ENCODE measurements at places on chromosomes 2 and 18.

GRCh38 chr2:74109551-74109950, 38.2 kb downstream of the BOLA3 start:
- DNase-seq, result no peak

GRCh38 chr18:48851599-48851960, 99.2 kb downstream of the SMAD7 start:
- no peak for DNase-seq

DNA sequence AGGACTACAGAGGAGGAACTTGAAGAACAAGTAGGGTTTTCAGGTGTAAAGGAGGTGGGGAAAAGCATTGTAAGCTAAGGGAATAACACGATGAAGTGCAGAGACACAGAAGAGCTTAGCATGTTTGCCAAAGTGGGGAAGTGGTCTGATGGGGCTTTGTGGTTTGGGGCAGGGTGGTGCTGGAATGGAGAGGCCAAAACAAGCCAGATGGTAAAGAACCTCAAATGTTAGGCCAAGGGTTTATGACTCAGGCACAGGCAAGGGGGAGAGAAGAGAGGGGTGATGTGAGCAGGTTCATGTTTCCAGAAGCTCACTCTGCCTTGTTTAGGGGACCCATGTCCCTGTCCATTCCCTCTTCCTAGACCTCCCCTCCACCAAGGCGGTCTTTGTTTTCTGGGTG, 104.5 kb upstream of the YWHAQ start:
- DNase-seq, result no peak

DNA sequence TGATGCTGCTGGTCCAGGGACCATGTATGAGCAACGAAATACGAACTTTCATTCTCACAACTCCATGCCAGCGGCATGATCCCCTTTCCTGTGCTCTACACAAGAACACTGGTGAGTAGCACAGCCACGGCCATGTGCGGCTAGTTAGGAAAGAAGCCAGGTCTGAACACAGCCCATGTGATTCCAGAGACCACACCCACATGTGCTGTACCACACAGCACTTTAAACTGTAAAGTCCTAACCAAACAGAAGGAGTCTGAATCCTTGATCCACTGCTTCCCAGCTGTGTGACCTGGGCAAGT, 33.0 kb upstream of the ACAA2 start:
- DNase-seq, result no peak

DNA sequence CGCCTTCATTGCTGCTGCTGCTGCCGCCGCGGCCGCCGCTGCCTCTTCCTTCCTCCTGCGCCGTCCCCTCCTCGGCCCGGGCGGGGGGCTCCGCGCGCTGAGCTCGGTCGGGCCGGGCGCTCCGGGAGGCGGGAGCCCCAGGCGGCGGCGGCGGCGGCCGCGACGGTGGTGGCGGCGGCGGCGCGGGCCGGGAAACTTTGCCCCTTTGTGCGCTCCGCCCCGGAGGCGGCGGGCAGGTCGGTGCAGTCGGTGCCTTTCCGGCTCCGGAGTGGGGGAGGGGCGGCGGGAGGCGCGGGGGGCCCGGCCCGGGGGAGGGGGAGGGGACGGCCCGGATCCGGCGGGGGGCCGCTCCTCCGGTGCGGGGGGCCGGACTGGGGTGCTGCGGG, 205 bp downstream of the TET3 start:
- no peak for DNase-seq

- DNase-seq, result no peak
These were observed 290.8 kb downstream of the GBX2 start for GRCh38 chr2:235877275-235877802.

DNA sequence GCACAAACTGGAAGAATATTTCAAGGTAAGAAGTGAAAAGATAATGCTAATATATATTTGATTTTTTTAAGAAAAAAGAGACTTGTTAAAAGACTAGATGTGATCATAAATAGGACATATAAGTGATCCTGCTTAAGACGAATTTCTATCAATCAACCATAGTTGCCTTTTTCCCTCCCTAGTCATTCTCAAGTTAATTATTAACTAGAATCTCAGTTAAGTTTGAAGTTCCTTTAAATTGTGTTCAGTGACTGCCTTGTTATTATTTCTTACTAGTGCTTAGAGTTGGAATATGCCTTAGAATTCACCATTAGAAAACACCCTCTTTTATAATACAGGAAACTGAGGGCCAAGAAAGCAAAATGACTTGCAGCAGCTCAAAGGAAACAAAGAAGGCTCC, 141.5 kb upstream of the SP5 start:
- no peak for DNase-seq

GRCh38 chr2:72956936-72957335, 39.6 kb downstream of the EMX1 start:
- no peak for DNase-seq

GRCh38 chr2:120189189-120189588, 34.0 kb downstream of the TMEM185B start:
- DNase-seq, result no peak

DNA sequence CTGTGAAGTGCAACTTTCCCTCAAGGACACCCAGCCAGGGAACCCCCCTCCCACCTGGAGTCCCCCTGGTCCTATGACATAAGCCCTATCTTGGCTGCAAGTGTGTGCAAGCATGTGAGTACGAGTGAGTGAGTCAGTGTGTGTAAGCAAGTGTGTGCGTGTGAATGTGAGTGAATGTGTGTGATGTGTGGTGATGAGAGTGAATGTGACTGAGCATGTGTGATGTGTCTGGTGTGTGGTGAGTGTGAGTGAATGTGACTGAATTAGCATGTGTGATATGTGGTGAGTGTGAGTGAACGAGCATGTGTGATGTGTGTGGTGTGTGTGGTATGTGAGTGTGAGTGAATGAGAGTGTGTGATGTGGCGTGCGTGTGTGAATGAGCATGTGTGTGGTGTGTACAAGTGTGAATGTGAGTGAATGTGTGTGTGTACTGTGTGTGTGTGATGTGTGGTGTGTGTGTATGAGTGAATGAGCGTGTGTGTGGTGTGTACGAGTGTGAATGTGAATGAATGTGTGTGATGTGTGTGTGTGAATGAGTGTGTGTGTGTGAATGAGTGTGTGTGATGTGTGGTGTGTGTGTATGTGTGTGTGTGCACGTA, 68.8 kb upstream of the SMAD7 start:
- no peak for DNase-seq

GRCh38 chr2:8676191-8676920, 5.5 kb upstream of the ID2 start:
- no peak for DNase-seq

DNA sequence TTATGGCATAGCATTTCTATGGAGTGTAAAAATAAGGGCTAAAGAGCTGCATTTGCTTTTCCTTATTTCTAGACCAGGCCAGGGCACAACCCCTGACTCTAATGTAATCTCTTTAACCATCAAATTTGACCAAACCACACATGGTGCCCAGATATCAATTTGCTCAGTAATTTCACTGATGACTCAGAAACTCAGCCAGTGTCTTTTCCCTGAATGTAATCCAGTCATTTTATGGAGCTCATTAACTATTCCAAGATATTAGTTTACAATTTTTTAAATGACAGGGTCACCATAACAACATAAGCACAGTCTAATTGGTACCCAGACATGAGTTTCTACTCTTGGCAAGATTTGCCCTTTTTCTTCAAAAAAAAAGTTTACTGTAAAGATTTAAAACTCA, 270.8 kb upstream of the AGAP1 start:
- DNase-seq, result no peak

- no peak for DNase-seq
These were observed 118.8 kb downstream of the MEP1B start for GRCh38 chr18:32308493-32309120.

- DNase-seq, result no peak
These were observed 158.4 kb upstream of the FHL2 start for GRCh38 chr2:105557021-105557920.

DNA sequence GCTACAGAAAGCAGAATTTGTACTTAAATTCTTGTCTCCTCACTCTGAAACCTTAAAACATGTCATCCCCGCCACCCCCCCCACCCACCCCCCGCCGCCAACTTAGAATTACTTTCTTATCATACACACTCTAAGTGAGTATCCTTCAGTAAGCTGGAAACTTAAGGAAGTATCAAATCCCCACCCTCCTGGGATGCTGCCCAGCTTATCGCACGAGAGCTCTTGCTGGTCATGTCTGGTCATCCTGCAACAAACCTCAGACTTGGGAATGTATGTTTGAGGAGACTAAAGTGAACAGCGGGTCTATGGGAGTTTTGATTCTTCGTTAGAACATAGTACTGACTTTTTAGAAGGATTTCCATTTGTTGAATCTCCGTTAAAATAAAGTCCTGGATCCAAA, 203.3 kb downstream of the PTGR3 start:
- DNase-seq, result no peak

DNA sequence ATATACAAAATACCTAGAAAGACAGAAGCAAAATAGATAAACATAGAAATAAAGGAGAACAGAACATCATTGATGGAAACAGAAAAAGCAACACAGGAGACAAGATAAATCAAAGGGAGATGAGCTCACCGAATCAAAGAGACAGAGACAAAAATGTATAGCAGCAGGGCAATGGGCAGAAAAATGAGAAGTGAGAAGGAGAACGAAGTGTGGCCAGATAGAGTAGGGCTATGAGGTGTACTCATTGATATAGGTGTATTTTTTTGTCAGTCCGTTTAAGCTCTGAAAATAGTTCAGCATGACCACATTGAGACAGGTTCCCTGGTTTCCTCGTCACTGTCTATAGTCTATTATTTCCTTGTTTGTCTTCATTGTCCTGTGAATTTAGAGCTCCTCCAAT, 55.1 kb downstream of the SP100 start:
- DNase-seq, result no peak

DNA sequence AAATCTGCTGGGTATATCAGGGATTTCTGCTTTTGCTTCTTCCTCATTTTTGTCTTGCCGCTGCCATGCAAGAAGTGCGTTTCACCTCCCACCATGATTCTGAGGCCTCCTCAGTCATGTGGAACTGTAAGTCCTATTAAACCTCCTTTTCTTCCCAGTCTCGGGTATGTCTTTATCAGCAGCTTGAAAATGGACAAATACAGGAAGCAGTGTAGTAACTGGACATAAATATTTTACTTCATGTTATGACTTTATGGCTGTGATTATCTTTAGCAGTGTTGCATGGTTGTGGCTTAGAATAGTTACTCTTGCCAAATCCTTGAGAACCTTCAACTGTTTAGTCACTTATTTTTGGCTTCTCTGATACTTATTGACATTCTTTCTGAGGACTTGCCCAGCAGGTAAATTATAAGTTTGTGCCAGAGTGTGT, 66.2 kb upstream of the DLX2 start:
- no peak for DNase-seq

- no peak for DNase-seq
These were observed 172.9 kb downstream of the FAM210A start for GRCh38 chr18:13553449-13553848.

DNA sequence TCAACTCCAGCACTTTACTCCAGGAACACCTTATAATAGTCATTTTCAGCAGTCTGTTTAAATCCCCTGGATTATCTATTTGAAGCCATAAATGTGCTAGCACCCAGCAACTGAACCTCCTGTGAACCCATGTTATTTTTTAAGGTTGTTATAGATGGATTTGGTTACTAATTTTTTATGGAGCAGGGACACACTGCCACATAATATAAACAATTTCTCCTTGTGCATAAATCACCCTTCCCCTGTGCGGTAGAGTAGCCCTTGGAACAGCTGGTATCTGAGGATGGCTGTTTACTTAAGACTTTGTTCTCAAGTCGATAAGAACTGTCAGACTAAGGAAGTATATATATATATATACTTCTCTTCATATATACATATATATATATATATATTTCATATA, 367.4 kb downstream of the EPHA4 start:
- peak; percentile 71 for DNase-seq

DNA sequence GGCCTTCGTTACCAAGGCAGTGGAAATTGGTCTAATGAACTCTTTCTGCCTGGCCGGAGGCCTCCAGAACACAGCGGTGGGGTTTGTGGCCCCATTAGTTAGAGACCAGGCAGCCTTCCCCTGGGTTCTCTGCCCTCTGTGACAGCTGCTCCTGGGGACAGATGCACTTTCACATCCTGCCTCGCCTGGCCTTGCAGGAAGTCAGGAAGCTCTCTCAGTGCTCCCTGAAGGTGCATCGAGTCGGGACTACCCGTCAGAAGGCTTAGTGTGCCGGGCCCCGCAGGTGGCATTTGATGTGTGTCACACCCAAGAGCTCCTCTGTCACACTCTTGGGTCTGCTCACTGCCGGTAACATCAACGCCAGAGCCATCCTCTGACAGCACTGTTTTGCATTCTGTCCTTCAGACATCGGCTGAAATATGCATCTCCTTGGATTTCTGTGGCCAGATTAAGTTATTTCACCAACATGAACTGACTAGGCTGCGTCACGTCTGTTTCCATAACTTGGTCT, 158.3 kb downstream of the LDLRAD4 start:
- DNase-seq, result no peak

DNA sequence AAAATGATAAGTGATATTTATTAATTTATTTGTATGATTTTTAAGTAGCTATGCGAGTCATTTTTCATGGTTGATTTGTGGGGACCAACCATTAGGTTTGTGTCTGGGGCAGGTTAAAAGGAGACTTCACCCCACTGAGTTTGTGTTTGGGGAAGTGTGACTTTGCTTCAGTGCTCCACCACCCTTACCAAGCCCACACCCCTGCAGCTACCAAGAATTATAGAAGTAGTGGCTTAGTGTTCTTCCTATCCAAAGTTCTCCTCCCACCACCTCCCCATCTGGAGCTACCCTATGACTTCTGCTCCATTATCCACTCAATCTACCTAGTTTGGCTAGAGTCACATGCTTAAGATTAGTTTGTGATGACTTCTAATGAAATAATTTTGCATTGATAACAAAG, 182.1 kb upstream of the ZEB2 start:
- no peak for DNase-seq

DNA sequence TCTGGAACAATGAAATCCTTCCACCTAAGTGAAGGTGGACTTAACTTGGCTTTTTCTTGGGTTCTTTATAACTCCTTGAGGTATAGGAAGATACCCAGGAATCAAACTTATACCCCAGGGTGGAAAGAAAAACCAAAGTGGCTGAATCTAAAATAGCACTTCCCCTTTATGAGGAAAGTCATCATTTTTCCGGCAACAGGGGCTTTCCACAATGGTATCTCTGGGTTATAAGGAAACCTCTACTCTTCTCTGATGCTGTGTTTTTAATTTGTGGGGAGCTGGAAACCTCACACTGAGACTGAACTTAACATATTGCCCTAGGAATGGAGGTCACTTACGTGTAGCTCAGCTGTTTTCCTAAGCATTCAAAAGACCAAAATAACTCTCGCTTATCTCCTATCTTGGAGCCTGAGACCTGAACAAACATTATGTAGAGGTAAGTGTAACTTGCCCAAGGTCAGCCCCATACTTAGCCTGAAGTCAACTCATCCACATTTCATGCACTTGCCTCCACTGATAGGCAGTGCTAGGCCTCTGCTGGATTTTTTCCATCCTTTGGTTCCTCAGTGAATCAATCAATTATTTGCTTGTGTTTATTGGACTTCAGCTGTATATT, 117.9 kb downstream of the SETBP1 start:
- DNase-seq, result no peak

DNA sequence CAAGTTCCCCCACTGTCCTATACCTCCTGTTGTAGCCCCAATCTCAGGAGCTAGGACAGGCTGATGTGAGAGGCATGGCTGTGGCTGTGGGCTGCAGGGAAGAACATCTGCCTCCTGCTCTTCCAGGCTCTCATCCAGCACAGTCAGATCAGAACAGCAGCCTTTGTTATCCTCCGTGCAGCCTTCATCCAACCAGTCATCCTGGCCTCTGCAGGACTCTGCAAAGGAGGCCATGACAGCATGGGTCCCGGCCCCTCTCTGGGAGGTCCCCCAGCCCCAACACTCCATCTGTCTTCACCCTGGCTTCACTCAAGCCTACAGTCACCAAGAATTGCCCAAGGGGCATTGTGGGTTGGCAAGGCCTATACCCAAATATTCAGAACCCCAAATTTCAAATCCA, 223.2 kb upstream of the COPS8 start:
- no peak for DNase-seq
